ENCODE measurements at places on chromosomes 2 and 18.
A peak's percentile ranks its signal among the peaks of the same experiment; 100 is the strongest.

DNA sequence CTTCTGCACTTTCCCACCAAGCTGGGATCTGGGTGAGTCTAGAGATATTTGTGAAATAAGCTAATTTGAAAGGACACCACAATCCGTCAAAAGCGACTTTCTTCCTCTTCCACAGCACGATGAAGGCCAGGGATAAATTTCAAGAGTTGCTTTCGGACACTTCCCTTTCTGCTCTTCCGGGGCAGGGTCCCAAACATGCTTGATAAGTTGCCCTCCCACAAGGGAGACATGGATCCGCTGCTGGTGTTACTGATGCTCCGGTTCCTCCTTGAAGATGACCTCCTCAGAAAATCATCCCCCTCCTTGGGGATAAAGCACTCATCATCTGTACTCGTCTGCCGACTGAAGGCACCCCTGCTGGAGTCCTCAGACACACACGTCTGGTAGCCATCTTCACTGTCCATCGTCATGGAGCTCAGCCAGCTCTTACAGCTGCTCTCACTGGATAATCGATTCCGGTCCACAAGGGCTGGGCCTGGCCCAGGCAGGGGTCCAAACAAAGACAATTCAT, 28.2 kb downstream of the CYTIP start:
- no peak for DNase-seq

GRCh38 chr2:31651736-31652135, 71.0 kb upstream of the SRD5A2 start:
- no peak for DNase-seq

DNA sequence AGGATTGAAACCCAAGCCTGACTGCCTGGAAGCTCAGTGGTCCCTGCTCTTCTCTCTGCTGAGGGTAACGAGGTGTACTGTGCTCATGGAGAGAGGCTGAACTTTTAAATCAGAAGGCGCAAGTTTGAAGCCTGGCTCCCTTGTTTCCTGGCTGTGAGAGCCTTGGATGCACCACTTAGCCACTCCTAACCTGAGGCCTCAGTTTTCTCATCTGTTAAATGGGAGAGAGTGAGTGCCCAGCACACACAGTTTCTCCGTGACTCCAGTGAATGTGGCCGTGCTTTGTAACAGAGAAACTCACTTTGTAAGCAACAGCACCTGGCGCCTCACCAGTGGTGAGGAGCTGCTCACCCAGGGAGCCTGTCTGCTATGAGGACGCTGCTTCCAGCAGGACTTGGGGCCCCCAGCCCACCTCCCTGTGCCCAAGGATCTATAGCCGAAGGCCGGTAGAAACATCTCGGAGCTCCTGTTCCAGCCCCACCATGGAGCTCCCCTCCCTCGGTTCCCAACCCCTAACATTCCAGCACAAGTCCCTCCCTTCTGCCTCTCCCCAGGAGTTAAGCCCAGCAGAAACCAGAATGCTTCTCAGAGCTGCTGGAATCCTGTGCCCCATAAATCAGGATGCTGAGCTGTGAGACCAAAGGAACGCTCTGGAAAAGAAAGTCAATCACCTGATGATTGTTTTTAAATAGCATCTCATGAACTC, 20.3 kb upstream of the KCNK3 start:
- no peak for DNase-seq

GRCh38 chr18:60981682-60982328, 351.4 kb upstream of the CDH20 start:
- DNase-seq = no peak

- no peak for DNase-seq
Measured at GRCh38 chr2:12897181-12897580, 180.4 kb downstream of the TRIB2 start.

- DNase-seq = no peak
Measured at GRCh38 chr2:223270548-223270947, 218.6 kb downstream of the KCNE4 start.

- DNase-seq = peak; percentile 71
Measured at GRCh38 chr2:72824224-72824842, 1.5 kb downstream of the EXOC6B start.

GRCh38 chr2:144771348-144771747, 251.4 kb upstream of the ZEB2 start:
- DNase-seq = no peak

DNA sequence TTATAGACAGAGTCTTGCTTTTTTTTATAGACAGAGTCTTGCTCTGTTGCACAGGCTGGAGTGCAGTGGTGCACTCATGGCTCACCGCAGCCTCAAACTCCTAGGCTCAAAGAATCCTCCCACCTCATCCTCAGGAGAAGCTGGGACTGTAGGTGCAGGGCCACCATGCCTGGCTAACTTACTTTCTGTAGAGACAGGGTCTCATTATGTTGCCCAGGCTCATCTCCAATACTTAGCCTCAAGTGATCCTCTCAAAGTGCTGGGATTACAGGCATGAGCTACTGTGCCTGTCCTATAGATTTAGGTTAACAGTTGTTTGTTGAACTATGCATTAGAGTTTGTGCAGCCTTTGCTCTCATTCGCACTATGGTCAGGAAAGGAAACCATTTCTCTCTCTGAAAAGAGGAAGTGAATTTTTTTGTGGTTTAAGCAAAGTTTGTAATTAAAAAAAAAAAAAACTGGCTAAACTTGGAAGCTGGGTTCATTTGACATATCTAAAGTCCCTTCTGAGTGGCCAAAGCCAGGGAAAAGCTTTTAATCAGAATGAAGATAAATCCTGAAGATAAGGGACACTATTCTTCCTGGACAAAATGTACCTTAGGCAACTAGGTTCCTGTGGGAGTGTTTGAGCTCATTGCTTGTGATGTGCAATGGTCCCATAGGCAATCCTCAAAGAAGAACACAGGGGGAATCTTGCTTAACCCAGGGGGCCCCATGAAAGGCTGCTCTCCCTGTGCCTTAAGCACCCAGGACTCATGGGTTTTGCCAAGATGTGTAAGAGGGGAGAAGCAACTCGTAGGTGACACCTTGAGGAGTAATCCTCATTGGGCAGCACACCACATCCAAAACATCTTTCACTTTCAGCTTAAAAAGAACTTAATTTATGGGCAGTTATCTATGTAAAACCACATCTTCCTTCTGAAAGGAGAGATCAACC, 201.7 kb downstream of the MREG start:
- no peak for DNase-seq

GRCh38 chr2:219570194-219570923, 980 bp downstream of the OBSL1 start:
- peak; percentile 86 for DNase-seq

DNA sequence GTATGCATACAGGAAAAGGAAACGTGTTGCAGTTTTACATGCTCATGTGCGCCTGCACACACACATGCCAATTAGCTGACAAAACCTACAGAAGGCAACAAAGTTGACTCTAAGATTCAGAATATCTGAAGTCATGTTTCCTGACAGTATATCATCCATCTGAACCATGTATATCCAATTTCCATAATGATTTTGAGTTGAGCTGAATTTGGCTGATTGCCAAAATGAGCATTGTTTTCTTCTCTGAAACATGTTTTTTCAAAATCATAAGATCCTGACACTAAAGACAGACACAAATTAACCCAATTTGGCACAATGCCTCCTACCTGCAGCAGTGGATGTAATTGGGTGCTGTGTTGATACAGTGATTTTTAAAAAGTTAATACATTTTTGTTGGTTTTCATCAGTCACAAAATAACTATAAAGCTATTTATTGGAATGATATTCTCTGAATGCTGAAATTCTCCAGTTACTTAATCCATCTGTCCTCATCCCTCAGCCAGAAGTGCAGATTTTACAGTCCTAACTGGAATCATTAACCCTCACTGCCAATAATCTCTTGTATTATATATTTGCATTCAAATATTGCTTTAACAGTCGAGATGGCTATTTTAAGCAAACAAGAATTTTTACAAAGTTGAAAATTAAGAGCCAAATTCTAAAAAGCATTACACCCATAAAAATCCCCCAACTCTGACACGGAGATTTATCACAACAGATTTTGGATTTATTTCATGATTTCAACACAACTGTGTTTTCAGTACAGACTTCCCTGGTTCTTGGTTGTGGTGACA, 161.7 kb upstream of the LMAN1 start:
- DNase-seq = no peak

DNA sequence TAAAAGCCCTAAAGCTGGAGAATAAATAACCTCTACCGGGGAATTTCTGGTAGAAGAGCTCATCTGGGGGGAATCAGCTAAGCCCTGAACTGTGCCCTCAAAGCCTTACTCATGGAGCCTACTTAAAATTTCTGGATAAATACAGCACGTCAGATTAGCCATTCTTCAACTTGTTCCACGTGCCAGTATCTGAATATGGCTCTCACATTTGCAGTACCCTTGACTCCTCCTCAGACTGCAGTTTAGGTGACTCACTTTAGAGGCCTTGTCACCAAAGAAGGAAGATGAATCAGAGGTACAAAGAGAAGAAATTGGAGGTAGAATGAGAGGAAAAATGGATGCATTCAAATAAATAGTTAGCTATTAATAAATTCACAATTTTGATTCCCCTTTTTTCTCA, 34.6 kb upstream of the POTEC start:
- DNase-seq = no peak

DNA sequence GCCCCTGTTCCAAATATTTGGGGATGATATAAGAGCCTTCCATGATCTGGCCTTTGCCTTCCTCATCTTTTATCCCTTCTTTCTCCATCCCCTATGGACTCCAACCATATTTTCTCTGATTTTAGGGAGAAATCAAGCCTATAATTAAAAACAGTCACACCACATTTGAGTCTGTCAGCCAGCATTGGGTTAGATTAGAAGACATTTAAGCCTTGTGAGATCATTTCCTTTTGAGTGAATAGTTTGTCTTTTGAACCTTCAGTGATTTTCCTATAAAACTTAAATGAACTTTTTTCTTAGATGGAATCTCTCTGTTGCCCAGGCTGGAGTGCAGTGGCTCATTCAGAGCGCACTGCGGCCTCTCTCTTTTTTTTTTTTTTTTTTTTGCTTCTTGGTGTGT, 7.6 kb upstream of the C18orf32 start:
- DNase-seq = peak; percentile 29

- DNase-seq = no peak
Measured at GRCh38 chr18:3233004-3233403, 13.2 kb upstream of the MYOM1 start.

DNA sequence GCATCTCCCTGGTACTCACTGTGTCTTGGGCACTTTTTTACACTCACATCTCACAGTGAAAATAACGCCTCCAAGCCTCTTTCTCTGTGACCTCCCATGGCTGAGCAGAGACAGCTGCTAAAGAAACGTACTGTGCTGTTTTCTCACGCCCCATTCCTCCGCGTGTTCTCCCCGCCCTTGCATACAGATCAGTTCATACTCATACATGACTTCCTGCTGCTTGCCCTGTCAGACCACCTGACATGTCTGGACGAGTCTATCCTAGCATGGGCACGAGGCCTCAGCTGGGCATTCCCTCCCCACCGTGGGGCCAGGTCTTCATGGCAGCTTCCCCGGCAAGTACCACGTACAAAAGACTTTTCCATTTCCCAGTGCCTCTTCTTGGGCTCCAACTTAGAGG, 21.2 kb upstream of the IL1A start:
- DNase-seq = no peak
